SJCRH30 (cell line): ENCODE measurements at places on chromosomes 11 and 22. TPM values are rescaled to one million over a fixed set of nuclear protein-coding genes. Genes with fewer than 3 reads are reported as not detected.

The SLC22A12 gene
- not detected in 2 replicates for total RNA-seq

The SMTNL1 gene
- total RNA-seq, result 4.5 and 5.6 TPM in 2 replicates

The DGCR6 gene
- 5.4 and 8.2 TPM in 2 replicates for total RNA-seq

The ACR gene
- total RNA-seq, result not detected in 2 replicates

The SNX32 gene
- total RNA-seq, result 0.04 TPM in 1 of 2 replicates, not detected in the other

The C1QTNF4 gene
- not detected in 2 replicates for total RNA-seq

The GAB4 gene
- total RNA-seq, result not detected in 2 replicates

The SORL1 gene
- 0.10 TPM in 1 of 2 replicates, not detected in the other for total RNA-seq

The CBLIF gene
- total RNA-seq, result not detected in 2 replicates

The CD3G gene
- total RNA-seq, result not detected in 2 replicates

The TLCD5 gene
- 1.4 and 2.2 TPM in 2 replicates for total RNA-seq

The MAP6 gene
- 0.53 and 0.79 TPM in 2 replicates for total RNA-seq

The KCNK4 gene
- total RNA-seq, result not detected in 2 replicates

The APLNR gene
- total RNA-seq, result 0.08 and 0.13 TPM in 2 replicates

The GAL3ST3 gene
- not detected in 2 replicates for total RNA-seq

The GAL gene
- not detected in 2 replicates for total RNA-seq

The MS4A13 gene
- not detected in 2 replicates for total RNA-seq

The SNX19 gene
- total RNA-seq, result 34.6 and 36.6 TPM in 2 replicates

The TYR gene
- not detected in 2 replicates for total RNA-seq

The FIBIN gene
- 0.15 and 0.36 TPM in 2 replicates for total RNA-seq

The SLC22A8 gene
- total RNA-seq, result not detected in 2 replicates
